Left renal cortex interstitium (tissue), 4 donors: ENCODE measurements at places on chromosomes 12 and 14.
A peak's percentile ranks its signal among the peaks of the same experiment; 100 is the strongest.

DNA sequence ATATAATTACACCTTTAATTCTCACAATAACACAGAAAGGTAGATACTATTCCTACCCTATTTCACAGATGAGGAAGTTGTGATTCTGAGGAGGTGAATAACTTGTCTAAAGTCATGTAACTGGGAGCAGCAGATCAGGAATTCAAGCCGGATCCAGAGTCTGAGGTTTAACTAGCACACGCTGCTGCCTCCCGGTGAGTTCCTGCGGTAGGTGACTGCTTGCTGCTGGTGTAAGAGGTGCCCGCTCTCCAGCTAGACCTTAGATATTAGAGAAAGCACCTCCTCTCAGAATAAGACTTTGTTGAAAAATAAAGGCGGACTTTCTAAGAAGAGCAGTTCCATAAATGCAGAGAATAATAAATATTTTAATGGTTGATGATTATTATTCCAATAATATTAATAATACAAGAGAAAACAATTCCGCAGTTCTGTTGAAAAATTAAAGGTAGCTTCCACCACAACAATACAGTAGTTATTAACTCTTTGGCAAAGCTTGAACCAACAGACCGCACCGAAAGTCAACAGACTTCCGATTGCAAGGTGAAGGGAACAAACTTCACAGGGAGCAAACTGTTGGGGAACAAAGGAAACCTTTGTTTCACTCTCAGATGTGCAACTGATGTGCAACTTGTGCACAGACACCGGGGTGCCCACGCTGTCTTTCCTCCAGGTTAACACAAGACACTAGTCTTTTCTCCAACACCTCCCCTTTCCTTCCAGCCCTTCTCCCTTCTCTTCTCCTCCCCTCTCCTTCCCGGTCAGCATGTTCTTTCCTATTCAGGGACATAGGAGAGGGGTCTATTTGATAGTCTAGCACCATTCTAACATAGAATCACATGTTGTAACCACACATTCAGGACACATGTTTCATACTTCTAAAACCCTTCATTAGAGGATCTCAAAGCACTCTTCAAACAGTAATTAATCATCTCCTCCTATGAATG lies 73.2 kb upstream of the EGLN3 start:
- DNase-seq = no peak

DNA sequence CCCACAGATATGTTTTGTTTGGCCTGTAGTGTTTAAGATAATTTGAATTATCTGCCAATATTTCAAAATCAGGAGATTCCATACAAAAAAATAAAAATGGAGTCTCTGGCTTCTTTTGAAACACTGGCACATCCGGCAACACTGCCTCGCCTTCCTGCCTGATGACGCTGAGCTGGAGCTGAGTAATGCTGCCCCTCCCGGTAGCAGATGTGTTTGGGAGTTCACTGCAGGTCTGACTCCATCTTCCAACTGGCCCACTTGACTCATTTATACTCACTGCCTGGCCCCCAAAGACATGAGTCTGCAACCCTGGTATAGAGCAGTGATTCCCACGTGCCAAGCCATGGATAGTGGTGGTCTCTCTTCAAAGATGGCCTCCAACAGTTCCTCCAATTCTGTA lies 7.4 kb downstream of the CIT start:
- no peak for DNase-seq

DNA sequence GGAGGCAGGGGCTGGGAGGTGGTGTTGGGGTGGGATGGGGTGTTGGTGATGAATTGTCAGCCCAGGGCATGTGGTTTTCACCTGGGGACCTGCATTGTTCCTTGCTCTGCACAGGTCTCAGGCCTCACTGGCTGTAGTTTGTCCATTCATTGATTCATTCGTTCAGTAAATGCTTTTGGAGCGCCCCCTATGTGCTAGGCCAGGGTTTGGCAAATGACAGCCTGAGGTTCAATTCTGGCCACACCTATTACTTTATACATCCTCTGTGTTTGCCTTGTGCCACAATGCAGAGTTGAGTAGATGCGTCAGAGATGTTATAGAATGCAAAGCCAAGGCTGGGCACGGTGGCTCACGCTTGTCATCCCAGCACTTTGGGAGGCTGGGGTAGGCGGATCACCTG lies 4.7 kb downstream of the ADCK1 start:
- no peak for DNase-seq

GRCh38 chr12:104433061-104433460 lies 23.7 kb upstream of the CHST11 start:
- DNase-seq = no peak

GRCh38 chr12:118404876-118405521 lies 28.6 kb downstream of the SUDS3 start:
- peak; percentile 6 for DNase-seq

DNA sequence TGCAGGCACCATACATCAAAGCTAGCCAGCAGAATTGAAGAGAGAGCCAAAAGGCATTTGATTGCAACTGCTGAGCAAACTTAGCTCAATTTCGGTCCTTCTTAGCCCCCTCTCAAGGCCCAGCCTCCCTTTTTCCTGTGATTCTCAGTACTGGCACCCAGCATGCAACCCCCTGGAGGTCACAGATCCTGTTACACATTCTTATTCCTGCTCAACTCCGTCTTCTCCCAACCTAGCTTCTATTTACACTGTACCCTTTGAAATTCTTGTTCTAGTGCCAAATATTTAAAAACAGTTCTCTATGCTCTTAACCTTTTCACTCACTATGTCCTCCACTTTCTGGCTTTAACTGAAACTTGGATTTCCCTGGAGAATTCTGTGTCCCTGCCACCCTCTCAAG lies 131.3 kb upstream of the CPSF6 start:
- no peak for DNase-seq

DNA sequence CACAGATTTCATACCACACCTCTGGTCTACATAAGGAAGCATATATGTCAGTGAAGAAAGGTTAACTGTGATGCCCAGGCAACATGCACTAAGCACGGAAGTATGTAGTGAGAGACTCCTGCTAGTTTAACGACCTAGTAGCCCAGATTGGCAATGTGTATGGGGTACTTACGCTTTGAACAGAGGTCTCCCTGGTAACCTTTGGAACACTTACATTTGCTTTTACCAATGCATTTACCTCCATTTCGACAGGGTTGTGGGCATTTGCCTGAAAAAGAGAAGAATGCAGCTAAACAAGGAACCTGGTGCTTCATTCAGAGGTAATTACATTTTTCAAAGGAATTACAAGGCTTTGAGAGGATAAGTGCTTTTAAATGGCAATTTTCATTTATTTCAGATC lies 65.2 kb downstream of the WIF1 start:
- no peak for DNase-seq
